ENCODE measurements at places on chromosomes 12 and 14.

DNA sequence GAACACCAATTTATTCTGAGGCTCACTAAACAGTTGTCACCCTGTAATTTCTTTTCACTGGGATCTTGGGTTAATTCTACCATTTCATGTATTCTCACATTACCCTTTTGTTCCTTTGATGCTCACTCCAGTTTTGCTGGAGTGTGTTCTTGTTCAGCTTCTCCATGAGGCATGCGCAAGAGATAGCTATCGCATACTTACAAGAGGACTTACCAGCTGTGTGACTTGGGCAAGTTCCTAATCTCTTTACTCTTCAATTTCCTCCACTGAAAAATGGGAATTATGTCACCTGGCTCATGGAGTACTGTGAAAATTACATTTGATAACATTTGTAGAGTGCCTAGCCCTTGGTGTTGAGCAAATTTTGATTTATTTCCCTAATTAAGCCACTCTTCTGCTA lies 56.5 kb upstream of the JDP2 start:
- no peak for DNase-seq

- DNase-seq, result no peak
These were observed 3.7 kb downstream of the ANG start for GRCh38 chr14:20692116-20692751.

DNA sequence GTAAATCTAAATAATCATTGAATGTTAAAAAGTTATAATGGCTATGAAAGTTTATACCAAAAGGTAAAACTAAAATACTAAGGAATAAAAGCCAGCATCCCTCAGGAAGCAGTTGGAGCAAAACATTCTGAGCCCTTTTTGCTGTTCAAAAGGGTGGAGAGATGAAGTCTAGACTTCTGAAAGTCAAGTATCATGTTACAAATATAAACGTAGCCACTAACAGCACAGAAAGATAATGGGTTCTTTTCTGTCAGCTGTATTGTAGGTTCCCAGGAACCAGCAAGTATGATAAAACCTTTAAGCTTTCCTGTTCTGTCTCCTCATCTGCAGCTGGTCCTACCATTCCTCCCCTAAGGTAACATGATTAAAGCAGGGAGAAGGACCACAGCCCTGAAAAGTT lies 16.4 kb upstream of the PLD4 start:
- no peak for DNase-seq

DNA sequence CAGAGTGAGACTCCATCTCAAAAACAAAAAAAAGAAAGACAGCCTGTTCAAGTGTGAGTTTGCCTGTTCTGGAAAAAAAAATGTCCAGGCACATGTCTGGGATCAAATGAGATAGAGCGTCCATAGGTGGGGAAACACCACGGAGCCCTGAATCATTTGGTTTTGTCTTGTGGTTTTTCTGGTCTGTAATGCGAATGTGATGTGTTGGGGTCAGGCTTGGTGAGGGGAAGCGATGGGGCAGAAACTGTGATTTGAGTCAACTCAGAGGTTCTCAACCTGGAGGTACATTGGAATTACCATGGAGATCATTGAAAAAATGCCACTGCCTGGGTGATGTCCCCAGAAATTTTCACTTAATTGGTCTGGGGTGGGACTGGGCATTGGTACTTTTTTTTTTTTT lies 183.9 kb upstream of the PWP1 start:
- no peak for DNase-seq

GRCh38 chr14:74309125-74310022 lies 6.6 kb upstream of the ABCD4 start:
- no peak for DNase-seq

DNA sequence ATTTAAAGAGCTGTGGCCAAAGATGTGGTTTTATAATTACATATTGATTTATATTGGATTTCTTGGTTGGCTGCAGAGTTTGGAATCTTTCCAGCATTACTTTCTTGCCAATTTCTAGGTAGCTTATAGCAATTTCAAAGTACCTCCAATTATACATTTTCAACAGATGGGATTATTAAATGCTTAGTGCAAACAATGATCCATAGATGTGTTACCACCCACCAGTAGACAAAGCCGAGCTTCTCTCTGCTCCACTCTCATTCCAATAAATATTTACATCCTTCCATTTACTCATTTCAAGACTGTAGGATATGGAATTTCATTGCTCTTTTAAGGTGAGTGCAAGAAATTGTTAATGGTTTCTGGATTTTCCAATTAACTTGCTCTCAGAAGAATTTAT lies 21.6 kb upstream of the TMCC3 start:
- no peak for DNase-seq

DNA sequence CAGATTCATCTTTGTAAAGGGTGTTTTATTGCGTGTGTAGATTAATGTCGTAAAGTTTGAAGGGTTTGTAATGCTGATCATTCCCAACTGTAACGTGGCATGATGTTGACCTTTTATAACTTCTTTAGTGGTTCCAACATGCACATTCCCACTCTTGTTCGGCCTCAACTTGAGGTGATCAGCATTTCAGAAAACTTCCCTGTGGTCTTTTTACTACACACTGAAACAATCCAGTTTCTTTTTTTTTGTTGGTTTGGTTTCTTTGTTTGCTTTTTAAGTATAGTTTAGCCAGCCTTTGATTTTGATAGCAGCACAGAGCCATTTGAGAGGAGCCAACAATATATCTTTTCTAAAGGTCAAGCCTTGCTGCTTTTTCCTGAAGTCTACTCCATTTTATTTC lies 22.8 kb downstream of the UTP20 start:
- no peak for DNase-seq

- DNase-seq, result no peak
These were observed 40.8 kb upstream of the OASL start for GRCh38 chr12:121079736-121080272.

DNA sequence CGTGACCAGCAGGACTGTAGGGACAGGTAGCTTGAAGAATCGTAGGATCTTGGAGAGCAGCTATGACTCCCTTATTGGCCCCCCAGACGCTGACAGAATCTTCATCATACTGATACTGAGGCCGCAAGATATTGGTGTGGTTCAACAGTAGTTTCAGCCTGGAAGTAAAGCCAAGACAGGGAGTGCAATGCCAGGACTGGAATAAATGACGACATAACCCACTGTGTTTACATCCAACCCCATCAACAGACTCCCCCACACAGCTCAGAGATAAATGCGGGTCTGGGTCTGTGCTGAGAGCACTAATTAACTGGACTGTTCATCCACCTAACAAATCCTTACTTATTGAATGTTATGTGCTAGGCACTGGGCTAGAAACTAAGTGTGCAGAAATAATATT lies 16.6 kb downstream of the NOXRED1 start:
- DNase-seq, result no peak

- no peak for DNase-seq
These were observed 56.9 kb downstream of the CHST11 start for GRCh38 chr12:104513681-104514080.

DNA sequence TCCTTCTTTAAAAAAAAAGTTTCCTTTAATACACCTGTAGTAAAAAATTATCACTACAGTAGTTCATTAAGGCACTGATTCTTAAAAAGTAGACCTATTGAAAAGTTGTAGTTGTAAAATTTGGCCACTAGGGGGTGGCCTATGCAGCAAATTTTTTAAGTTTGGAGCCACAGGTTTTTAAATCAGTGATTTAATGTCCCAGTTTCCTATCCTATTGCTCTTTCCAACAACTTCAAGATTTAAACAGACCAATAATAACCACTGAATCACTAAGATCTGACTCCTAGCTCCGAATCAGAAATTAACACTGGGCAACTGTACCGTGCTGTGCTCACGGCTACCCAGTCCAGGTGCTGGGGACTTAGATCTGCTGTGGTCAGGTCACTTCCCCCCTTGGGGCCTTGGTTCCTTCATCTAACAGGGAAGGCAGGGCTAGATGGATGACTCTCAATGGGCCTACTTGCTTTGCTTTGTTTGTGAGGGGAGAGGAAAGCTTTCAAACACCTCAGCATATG lies 279.3 kb downstream of the MED13L start:
- DNase-seq, result peak; percentile 20

DNA sequence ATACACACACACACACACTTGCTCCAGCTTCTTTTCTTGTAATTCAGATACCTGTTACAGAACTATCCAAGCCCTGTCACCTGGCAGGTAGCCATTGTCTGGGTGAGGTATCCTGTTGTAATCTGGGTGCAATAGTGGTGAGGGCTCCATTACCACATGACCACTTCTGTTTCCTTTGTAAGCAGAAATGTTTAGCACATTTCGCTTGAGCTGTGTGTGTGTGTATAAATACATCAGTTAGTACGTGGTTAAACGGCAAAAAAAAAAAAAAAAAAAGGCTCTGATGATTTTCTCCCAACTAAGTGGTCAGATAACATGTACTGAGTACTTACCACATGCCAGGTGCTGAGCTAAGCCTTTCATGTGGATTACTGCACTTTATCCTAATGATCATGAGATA lies 129.3 kb upstream of the SSTR1 start:
- DNase-seq, result peak; percentile 25

DNA sequence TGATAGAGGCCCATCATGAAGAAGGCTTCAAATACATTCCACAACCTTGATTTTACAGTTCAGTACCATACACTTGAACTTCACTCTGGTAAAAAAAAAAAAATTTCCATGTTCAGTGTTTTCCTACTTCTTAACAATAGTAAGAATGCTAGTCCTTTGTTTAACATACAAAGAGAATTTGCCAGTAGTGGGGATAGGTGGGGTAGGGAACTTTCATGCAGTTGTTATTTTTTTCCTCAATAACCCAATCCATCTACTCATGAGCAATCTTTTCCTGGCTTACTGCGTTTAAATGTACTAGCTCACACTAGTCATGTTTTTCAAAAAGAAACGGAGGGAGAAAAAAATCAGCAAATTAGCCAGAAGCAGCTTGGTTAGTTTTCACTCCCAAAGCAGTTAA lies 206.1 kb downstream of the PRKD1 start:
- DNase-seq, result no peak

- DNase-seq, result peak; percentile 47
These were observed 117.5 kb downstream of the DAAM1 start for GRCh38 chr14:59305836-59306555.

GRCh38 chr12:46585854-46586621 lies 213.5 kb upstream of the SLC38A2 start:
- no peak for DNase-seq

DNA sequence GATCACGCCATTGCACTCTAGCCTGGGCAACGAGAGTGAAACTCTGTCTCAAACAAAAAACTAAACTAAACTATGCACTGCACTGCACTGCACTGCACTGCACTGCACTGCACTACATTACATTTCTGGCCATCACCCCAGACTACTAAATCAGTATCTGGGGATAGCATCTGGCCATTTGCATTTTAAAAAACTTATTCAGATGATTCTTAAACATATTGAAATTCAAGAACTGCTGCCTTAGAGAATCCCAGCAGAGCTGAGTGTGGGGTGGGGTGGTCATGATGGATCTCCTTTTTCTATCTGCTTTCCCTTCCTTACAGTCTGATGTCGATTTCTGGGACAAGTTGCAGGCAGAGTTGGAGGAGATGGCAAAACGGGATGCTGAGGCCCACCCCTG lies 13.6 kb downstream of the PEX5 start:
- no peak for DNase-seq

DNA sequence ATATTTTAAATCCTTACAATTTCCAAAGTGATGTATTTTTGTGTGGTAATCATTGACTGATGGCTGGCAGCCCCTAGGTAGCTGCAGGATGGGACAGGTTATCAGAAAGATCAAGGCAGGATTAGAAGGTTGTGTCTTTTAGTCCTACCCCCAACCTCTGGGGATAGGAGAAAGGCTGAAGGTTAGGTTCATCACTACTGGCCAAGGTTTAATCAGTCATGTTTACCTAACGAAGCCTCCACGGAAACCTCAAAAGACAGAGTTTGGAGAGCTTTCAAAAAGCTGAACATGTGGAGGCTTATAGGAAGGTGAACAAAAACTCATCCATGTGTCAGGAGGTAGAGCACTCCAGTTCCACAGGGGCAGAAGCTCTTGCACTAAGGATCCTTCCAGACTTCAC lies 77.5 kb upstream of the CD163 start:
- no peak for DNase-seq

GRCh38 chr12:130339951-130340350 lies 2.3 kb downstream of the PIWIL1 start:
- DNase-seq, result no peak

- no peak for DNase-seq
These were observed 413 bp downstream of the LRP6 start for GRCh38 chr12:12266389-12266872.

DNA sequence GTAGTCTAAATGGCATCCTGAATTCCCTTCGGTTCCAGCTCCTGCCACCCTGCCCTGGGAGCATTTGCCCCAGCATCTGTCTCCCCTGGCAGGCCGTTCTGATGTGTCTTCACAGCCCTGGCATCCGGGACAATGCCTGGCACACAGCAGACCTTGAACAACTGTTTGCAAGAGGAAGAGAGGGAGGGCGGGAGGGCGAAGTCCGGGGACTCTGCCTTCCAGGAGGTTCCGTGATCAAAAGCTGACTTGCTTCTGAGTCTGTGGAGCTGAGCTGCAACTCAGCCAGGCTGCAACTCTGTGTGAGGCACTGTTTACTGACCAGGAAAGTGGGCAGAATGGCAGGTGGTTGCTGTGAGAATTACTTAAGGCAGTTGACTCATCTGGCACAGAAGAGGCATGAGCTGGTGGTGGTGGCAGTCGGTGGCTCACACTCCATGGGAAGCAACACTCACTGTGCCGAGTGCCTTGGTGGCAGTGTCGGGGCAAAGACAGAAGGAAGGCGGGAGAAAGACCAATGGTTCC lies 61.1 kb upstream of the DLK1 start:
- peak; percentile 9 for DNase-seq

DNA sequence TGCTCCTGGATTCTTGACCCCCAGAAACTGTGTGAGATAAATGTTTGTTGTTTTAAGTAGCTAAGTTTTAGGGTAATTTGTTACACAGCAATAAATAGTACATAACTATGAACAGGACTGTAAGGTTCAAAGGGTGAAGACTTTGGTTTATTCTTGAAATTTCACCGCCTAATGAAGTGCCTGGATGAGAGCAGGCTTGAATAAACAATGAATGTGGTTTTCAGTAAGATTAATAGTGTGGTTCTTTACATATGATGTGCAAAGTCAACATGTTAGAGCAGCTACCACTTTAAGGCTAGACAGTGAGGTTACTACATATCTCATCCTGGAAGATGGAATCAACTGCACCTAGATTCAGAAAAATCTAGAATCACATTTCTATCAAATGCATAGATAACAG lies 145.2 kb upstream of the BTG1 start:
- DNase-seq, result no peak
